Progenitor cell of endocrine pancreas (in vitro differentiated cells): ENCODE measurements at places on chromosomes 6 and 20. TPM values are rescaled to one million over a fixed set of nuclear protein-coding genes. Genes with fewer than 3 reads are reported as not detected.
A peak's percentile ranks its signal among the peaks of the same experiment; 100 is the strongest.

- peaks cover 36% of the 10 kb centered on the region for H3K27me3 ChIP-seq
- peaks cover 49% of the 10 kb centered on the region for H3K4me1 ChIP-seq
- H3K4me3 ChIP-seq = peak overlapping the region; percentile 83
- peaks cover 26% of the 10 kb centered on the region for H3K36me3 ChIP-seq
These were observed 1.5 kb downstream of the DLL1 start for GRCh38 chr6:170289180-170289931.

DNA sequence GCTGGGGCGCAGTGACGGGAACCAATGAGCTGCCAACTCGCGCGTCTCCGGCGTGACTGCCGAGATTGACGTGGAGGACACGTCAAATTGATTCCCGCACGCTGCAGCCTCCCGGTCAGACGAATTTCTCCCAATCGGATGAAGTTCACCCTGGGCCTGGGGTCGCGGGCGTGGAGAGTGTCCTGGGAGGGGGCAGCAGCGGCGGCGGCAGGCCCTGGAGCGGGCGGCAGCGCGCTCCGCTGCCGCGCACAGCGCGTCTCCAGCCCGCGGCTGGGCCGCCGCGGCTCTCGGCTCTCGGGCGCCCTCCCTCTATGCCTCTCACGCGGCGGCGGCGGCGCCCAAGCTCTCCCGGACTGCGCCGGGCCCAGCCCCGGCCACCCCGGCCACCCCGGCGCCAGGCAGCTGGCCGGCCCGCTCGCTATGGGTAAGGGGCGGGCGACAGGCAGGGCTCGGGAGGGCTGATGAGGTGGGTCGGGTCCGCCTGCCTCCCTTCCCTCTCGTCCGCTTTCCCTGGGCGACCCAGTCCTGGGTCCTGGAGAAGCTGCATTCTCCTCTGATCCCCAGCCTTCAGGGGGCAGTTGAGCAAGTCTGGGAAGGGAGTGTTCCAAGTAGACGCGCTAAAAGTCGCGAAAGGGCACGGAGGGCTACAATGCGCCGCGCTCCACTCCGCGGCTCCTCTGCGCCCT lies at the start of gene PAX1:
Gene PAX1 (plus strand): TSS at position 90 of the 686 bp plus-strand sequence. CDS start 49 bp downstream, at position 139.
- H3K4me3 ChIP-seq = peak within 1 kb of the TSS; percentile 52
- peak within 1 kb of the TSS; percentile 73 for H3K27ac ChIP-seq
- no peaks in the 10 kb centered on the region for H3K36me3 ChIP-seq
- peaks cover 95% of the 10 kb centered on the region for H3K27me3 ChIP-seq
- no peak for DNase-seq
- peaks cover 15% of the 10 kb centered on the region for H3K4me1 ChIP-seq

The PKHD1 gene
- 1.3 and 1.4 TPM in 2 replicates for total RNA-seq

DNA sequence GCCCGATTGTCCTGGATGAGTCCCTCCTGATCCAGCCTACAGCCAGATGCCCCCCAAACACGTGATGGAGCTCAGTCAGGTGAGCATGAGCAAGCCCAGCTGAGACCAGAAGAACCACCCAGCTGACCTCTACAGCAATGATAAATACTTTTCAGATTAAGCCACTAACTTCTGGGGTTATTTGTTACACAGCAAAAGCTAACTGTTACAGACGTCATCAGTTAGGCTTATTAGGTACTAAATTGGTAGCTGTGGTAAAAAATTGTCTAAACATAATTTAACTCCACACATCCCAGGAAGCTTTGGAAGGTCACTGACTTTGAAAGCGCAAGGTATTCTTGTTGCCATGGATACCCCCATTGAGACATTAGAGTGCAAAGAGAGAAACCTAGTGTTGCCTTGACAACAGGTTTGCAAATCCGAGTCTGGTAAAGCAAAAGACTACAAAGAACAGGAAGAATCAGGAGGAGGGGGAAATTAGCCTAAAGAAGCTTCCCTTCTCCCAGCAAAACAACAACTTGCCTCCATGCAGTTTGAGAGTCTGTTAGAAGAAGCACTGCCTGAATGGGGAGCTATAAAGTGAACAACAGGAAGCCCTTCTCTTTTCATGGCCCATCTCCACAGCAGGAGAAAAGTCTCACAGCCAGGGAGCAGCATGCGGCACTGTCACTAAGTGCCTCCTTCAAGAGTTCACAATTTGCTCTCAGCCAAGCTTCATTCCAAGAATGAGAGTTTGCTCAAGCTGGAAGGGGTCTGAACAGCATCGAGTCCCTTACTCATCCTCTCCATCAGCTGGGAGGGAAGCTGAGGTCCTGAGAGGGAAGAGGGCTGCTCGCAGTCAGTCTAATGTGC lies 41.7 kb upstream of the ZNF831 start:
- no peaks in the 10 kb centered on the region for H3K36me3 ChIP-seq
- peaks cover 26% of the 10 kb centered on the region for H3K4me1 ChIP-seq
- DNase-seq = no peak
- H3K4me3 ChIP-seq = no peak overlapping the region
- H3K27me3 ChIP-seq = peaks cover 48% of the 10 kb centered on the region

The ARMH2 gene
- not detected in 2 replicates for total RNA-seq
